AG04450 (cell line): ENCODE measurements at places on chromosomes 16 and 17. TPM values are rescaled to one million over a fixed set of nuclear protein-coding genes. Genes with fewer than 3 reads are reported as not detected.

The SLFN12L gene
- polyA plus RNA-seq = 0.02 and 0.09 TPM in 2 replicates

The TBC1D26 gene
- 0.26 TPM in 1 of 2 replicates, not detected in the other for polyA plus RNA-seq

The ENO3 gene
- 2.3 and 3.2 TPM in 2 replicates for polyA plus RNA-seq

The ATP1B2 gene
- polyA plus RNA-seq = 0.05 and 0.11 TPM in 2 replicates

The SLC39A11 gene
- polyA plus RNA-seq = 18.0 and 19.0 TPM in 2 replicates

The PRCD gene
- 0.69 and 1.9 TPM in 2 replicates for polyA plus RNA-seq

The FBXO39 gene
- polyA plus RNA-seq = 0.10 and 0.12 TPM in 2 replicates

The MRPS34 gene
- 55.8 and 62.2 TPM in 2 replicates for polyA plus RNA-seq

The TUBB3 gene
- polyA plus RNA-seq = 129 and 173 TPM in 2 replicates
